ENCODE measurements at places on chromosomes 12 and 14. TPM values are rescaled to one million over a fixed set of nuclear protein-coding genes. Genes with fewer than 3 reads are reported as not detected.

DNA sequence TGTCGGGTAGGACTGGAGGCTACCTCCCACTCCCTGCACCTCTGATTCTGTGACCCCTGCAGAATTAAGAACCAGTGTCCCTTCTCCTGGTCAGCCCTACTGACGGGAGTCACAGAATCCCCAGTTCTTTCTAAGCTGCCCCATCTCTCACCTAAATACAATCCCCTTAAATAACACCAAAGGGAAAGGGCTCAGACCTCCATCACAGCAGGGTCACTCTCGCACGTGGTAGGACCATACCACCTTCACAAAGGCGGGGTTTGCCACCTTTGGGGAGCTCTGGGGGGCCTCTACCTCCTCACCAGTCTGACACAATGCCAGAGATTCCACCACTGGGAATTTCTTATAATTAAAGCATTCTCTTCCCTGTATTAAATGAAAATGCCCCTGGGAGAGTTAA, 35.6 kb downstream of the DAD1 start:
- DNase-seq: no peak

DNA sequence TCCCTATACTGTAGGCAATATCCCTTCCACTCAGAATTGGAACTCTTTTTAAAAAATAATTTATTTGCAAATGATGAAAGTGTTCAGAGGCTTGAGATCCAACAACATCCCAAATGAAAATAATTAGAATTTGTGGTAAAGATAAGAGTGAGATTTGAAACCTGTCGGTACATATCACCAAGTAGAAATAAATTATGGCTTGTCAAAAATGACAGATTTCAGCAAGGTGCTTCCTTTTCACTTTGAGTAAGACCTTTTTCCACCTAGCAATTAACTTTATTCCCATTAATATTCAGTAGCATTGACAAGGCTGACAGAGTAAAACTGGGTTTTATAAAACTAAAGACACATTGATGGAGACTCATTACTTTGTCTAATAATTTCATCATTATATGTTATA, 107.7 kb upstream of the PRKD1 start:
- DNase-seq: no peak

DNA sequence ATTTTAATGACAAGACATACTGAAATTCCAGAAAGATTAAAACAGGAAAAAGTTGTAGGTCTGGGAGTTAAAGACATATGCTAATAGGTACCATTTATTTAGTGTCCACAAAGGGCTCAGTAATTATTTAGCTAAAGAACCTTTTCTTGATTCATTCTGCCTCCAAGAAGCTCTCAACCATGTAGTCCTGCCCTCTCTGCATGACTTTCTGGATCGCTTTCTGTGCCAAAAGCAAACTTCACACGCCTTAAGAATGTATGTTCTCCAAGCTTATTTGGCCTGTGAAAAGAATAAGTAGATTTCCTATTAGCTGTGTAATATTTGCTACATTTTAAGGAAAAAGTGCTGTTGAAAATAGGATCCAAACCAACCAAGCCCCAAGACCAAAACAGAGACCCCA, 291.7 kb downstream of the C12orf75 start:
- no peak for DNase-seq

DNA sequence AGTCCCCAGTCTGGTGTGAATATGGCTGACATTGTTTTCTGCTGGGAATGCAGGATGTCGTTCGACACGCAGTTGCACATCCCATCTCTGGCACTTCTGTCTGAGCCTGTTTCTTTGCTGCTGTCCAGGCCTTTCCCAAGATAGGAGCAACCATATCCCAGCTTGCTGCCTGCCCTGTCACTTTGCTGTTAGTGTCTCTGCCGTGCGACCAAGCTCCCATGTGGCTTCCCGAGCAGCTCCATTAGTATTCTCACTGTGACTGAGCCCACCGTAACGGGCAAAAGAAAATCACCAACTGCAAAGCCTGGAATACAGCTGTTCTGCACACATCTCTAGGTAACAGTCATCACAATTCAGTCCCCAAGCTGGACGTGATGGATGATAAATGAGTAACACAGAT, 66.0 kb upstream of the CPSF6 start:
- DNase-seq: no peak

DNA sequence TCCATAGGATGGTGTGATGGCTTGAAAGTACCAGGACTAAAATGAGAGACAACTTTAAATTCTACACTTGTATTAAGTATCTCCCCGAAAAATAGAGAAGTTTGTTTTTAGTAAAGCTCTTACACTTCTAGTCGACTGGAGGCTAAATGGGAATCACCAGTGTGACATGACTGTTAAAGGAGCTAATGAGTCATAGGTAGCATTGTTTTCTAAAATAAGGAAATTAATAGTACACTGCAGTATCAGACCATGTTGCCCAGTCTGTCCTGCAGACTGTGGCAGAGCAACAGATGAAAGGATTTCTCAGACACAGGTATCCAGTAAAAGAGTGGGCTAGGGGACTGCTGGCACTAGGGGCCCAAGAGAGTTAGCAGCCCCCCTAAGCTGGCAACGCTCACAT, 140.1 kb downstream of the TMEM117 start:
- DNase-seq: no peak

DNA sequence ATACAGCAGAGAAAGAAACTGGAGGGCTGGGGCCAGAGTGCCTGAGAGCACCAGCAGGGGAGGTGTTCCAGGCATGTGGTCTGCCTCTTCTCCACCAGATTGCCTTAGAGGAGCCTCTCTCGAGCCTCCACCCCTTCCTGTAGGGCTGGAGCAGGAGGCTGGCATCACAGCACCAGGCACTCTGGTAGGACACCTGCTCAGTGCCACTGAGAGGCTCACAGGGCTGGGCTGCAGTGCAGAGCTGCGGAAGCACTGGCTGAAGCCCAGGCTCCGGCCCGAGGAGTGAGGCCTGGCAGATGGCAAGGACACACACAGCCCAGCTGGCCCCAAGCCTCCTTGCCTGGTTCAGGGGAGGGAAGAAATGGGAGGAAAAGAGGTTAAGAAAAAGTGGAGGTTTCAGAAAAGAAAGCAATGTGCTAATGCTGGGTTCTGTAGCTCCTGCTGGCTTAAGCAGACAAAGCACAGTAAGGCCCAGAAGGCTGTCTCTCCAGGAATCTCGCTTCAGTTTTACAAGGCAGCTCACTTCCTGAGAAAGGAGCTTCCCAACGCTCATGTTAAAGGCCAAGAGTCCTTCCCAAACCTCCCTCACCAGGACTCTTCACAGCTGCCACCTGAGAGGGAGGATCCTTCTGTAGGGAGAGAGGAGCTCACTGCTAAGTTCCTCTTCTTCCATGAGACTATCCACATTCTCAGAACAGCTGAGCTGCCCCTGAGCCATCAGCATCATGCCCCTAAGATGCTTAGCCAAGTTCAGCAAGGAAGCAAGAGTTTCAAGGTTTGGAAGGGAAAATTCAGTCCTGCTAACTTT, 23.8 kb downstream of the SPTB start:
- DNase-seq: no peak

- DNase-seq: no peak
Observed at GRCh38 chr12:120872487-120872886, 31.7 kb downstream of the SPPL3 start.

GRCh38 chr12:57473392-57473791, 6.3 kb downstream of the ARHGAP9 start:
- DNase-seq: no peak

DNA sequence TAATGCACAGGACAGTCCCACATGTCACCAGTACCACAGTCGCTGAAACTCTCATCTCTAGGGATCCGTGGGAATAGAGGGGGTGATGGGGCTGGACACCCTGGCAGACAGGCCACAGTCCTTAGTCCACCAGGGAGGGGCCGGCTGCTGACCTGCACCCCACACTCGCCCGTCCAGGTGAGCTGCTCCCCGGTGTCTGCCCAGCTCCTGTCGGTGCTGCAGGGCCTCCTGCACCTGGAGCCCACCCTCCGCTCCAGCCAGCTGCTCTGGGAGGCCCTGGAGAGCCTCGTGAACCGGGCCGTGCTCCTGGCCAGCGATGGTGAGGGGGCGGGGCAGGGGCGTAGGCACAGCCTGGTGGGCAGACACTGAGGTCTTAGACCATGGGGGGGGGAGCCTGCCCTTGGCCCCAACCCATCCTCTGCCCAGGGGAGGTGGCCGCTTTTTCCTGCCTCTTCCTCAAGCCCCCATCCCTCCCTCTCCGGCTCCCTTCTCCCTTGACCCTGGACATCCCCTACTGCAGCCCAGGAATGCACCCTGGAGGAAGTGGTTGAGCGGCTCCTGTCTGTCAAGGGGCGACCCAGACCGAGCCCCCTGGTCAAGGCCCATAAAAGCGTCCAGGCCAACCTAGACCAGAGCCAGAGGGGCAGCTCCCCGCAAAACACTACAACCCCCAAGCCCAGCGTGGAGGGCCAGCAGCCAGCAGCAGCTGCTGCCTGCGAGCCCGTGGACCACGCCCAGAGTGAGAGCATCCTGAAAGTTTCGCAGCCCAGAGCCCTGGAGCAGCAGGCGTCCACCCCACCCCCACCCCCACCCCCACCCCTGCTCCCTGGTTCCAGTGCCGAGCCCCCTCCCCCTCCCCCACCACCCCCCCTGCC, 17.1 kb upstream of the ADSS1 start:
- DNase-seq: no peak

DNA sequence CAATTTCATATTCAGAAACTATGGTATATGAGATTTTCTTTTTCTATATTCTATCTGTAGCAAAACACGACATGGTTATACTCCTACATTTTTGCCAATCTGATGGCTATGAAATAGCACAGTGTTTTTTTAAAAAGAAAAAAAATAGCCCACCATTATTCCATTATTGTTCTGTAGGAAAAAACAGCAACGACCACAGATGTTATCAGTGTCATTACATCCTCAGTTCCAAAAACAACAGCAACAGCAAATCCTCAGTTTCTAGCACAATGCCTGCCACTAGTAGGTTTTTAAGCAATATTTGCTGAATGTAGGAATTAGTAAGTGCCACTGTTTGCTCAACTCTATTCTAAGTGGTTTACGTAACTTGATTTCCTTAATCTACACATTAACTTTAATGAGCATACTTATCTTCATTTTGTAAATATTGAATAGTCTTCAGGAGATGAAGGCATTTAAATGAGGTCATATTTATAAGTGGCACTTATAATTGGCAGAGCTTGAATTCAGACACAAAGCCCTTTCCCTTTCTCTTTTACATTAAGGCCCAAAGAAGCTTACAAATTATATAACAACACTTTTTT, 8.3 kb downstream of the RNASE6 start:
- DNase-seq: no peak

GRCh38 chr12:58757422-58757821, 162.9 kb downstream of the LRIG3 start:
- no peak for DNase-seq

GRCh38 chr12:82665142-82665923, 21.4 kb upstream of the TMTC2 start:
- DNase-seq: no peak

DNA sequence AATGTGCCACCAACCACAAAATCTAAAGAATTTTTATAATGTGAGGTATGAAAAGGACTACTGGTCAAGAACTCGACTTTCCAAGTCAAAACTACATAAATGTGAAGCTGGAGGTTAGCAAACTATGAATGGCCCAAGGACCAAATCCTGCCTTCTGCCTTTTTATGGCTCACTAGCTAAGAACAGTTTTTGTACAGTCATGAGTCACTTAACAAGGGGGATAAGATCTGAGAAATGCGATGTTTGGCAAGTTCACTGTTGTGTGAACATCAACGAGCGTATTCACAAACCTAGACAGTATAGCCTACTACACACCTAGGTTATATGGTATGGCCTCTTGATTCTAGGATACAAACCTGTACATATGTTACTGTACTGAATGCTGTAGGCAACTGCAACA, 28.2 kb downstream of the FERMT2 start:
- DNase-seq: no peak

DNA sequence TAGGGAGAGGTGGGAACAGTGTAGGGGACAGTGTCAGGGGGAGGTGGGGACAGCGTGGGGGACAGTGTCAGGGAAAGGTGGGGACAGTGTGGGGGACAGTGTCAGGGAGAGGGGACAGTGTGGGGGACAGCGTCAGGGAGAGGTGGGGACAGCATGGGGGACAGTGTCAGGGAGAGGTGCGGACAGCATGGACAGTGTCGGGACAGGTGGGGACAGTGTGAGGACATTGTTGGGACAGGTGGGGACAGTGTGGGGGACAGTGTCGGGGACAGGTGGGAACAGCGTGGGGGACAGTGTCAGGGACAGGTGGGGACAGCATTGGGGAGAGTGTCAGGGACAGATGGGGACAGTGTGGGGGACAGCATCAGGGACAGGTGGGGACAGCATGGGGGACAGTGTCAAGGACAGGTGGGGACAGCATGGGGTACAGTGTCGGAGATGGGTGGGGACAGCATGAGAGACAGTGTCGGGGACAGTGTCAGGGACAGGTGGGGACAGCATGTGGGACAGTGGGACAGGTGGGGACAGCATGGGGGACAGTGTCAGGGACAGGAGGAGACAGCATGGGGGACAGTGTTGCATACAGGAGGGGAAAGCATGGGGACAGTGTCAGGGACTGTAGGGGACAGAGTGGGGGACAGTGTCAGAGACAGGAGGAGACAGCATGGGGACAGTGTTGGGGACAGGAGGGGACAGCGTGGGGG, 139.0 kb downstream of the TMEM121 start:
- DNase-seq: no peak

DNA sequence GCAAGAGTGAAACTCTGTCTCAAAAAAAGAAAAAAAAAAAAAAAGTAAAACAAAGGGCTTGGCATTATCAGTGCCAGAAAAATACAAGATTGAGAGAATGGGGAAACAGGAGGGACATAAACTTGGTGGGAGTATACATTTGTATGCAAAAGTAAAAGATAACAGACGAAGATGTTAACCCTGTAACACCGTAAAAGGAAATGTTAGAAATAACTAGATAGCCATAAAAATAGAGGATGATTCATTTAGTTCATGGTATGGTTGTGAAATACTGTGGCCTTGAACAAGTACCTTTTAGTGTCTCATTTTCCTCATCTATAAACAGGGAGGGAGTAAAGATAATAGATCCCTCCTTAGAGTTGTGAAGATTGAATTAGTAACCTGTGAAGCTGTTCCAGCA, 33.3 kb downstream of the ATP2A2 start:
- DNase-seq: no peak

Gene KRT82
- not detected for polyA plus RNA-seq

Gene PAPLN
- 15.9 TPM for polyA plus RNA-seq

Gene LMNTD1
- polyA plus RNA-seq: 0.14 TPM

Gene CCND2
- polyA plus RNA-seq: 44.8 TPM

Gene KRT81
- polyA plus RNA-seq: not detected
